Anterior cingulate cortex (tissue), 58 donors: ENCODE measurements at places on chromosomes 5 and 9.

DNA sequence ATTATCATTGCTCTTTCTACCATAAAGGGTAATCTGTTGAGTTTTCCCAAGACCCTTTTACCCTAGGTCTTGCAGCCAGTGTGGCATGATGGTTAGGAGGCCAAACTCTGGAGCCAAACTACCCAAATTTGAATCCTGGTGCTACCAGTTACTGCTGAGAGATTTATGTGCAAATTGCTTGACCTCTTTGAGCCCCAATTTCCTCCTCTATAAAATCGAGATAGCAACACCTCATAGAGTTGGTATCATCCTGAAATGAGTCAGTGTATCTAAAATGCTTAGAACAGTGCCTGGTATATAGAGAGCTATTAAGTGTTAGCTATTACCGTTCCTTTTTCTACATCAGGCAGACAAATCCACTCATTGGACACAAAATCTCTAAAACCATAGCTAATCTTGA, 43.0 kb downstream of the ACTBL2 start:
- DNase-seq = no peak

DNA sequence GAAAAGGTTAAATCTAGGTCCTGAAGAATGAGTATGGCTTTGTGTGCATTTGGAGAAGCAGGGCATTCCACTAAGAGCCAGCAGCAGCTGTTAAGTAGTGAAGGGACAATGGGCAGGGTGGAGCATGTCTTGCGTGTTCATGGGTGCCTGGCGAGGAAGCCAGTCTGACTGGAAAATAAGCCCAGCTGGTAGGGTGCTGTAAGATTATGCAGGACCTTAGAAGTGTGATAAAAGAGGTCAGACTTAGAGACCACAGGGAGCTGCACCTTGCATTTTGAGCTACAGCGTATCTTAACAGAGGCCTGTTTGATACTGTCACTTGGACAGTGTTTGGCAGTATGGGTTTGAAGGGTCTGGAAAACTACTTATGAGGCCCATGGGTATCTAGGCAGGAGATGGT, 131.7 kb upstream of the ELL2 start:
- no peak for DNase-seq

DNA sequence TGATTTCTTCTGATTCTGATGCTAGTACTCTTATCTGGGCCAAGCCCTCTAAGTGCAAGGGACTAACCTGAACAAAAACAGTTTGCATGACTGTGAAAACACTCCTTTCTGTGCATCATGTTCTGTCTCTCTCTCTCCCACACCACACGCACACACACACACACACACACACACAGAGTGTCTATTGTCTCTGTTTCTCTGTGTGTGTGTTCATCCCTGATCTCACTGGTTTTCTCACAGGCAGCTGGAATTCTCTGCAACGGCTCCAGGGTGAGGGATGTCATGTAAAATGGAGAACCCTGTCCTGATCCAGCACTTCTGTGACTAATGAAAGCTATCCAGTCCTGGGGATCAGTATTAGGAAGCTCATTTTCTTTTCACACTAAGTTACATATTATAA, 453.1 kb upstream of the RGMB start:
- DNase-seq = no peak

- no peak for DNase-seq
These were observed 115.1 kb downstream of the FEM1C start for GRCh38 chr5:115429345-115429940.

DNA sequence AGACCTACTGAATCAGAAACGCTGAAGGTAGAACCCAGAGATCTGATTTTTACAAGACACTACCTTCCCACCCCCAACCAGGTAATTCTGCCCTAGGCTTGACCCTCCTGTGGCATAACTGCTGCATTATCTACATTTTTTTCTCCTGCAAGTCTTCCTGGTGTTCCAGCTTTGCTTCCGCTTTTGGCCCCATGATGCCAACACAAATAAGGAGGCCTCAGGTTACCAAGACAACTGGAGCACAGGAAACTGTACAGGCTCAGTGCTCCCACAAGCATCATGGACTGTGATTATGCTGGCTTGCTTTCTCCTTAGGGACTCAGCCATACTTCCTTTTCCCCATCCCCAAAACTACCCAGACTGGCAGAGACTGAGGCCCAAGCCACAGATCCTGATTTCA, 6.6 kb upstream of the MSMP start:
- no peak for DNase-seq

GRCh38 chr5:12592228-12592627, 688.0 kb upstream of the CTNND2 start:
- no peak for DNase-seq

- no peak for DNase-seq
These were observed 136.4 kb downstream of the SEMA5A start for GRCh38 chr5:9409413-9409960.

DNA sequence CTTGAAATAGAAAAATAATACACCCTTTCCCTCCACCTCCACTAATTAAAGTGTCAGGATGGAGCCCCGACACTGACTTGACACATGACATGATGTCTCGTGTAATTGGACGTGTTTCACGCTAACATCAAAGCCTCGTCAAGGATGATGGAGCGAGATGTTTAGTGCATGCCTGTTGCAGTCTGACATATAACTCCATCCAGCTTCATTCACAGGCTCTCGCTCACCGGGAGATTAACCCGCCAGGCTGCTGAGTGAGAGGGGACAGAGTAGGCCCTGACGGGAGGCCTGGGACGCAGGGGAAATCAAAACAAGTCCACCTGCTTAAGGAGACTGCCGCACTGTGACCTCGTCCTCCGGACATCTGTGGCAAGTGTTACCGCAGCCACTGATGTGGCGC, 263.5 kb downstream of the SLIT3 start:
- no peak for DNase-seq

- DNase-seq = no peak
These were observed 152.8 kb upstream of the PAPPA start for GRCh38 chr9:116000748-116001329.

DNA sequence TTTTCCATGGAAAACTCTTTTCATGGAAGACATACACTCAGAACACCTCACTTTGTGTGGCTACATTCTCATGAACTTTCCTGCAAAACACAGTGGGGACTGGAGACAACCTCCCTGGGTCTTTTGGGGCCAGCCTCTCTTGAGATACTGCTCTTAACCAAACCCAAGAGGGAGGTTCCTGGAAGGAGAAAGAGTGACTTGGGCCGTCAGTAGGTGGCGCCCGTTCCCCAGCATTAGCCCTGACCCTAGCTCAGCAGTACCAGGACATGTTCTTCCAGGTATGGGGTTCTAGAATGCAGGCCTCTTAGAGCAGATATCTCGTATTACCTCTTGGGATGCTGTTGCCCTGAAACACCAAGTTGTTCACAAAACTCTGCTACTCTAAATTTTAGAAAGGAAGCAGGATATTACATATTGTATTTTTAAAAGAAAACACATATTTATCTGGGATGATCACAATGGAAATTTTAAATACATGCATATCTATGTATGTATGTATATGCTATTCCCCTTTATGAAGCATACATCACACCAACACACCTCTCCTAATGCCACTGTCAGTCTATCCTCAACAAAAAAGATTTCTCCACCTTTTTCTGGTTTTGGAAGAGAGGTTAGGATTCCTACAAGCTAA, 15.8 kb upstream of the GLIS3 start:
- DNase-seq = peak; percentile 59

DNA sequence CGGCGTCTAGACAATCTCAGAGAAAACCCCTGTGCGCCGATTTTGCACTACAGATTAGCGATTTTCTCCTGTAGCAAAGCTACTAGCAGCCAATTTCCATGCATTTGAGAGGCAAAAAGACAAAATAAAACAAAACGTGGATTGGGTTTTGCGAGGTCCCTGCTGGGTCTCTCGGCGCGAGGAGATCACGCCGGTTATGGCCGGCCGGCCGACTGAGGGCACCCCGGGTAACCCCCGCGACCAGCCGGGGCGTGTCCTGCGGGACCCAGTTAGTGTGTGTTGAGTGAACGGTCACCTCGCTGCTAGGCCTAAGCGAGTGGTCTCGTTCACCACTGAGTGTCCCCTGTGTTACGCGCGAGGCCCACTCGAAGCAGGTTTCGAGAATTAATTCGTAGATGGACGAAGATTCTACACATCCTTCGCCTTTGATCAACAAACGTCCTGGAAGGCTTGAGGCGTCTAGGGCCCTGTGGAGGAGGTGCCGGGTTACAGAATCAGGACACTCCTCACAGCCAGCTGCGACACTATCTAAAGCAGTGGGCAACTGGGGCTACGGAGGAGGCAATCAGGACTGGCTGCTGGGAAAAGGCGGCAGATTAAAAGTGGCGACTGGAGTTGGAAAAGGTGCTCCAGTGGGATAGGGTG, 764 bp upstream of the VDAC1 start:
- no peak for DNase-seq

GRCh38 chr9:133132174-133132573, 11.1 kb upstream of the RALGDS start:
- no peak for DNase-seq

GRCh38 chr5:163578652-163579051, 73.2 kb downstream of the MAT2B start:
- no peak for DNase-seq

- peak; percentile 22 for DNase-seq
These were observed 9.3 kb downstream of the STKLD1 start for GRCh38 chr9:133385452-133385851.

GRCh38 chr9:11233696-11234095, 620.9 kb upstream of the PTPRD start:
- DNase-seq = no peak

- DNase-seq = no peak
These were observed 348.5 kb downstream of the MED10 start for GRCh38 chr5:6029811-6030271.

DNA sequence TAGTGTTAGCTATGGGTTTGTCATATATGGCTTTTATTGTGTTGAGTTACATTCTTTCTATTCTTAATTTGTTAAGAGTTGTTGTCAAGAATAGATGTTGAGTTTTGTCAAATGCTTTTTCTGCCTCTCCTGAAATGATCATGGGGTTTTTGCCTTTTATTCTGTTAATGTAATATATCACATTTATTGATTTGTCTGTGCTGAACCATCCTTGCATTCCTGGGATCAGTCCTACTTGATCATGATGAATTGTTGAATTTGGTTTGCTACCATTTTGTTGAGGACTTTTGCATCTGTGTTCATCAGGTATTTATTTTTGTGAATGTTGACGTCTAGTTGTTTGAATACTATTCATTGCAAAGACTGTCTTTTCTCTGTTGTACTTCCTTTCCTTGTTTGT, 23.9 kb downstream of the RIC1 start:
- DNase-seq = no peak

GRCh38 chr5:111950660-111951059, 193.7 kb upstream of the NREP start:
- no peak for DNase-seq

DNA sequence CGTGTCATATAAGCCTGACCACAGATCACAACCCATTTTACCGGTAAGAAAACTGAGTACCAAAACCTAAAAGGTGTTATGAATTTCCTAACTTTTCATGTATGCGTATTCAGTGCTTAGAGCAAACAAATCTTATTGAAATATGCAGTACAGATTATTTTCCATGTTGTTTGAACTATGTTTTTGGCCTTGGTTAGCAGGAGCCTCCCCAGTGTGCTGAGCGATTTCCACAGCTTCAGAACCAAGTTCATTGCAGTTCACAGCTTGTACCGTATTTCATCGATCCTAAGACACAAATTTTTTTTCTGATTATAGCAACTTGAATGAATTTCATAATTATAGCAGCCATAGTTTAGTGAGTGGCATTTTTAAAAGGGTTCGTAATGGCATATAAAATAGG, 13.7 kb downstream of the ADAMTSL1 start:
- DNase-seq = no peak

DNA sequence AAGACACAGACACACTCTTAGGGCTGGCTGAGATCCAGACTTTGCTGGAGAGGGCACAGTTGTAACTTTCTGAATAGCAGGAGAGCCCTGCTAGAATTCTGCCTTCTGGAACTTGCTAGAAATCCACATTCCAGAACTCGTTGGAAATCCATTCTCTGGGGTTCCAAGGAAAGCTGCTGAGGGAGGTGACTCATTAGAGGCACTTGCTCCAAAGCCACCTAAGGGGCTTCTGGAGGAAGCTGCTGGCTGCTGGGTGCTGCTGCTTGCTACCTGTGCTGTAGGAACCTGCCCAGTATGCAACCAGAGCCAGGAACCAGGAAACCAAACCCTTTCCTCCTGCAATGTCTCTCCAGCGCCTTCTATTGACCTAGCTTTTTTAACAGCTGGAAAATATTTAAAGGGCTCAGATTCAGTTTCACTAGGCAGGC, 4.1 kb upstream of the TLE4 start:
- no peak for DNase-seq

DNA sequence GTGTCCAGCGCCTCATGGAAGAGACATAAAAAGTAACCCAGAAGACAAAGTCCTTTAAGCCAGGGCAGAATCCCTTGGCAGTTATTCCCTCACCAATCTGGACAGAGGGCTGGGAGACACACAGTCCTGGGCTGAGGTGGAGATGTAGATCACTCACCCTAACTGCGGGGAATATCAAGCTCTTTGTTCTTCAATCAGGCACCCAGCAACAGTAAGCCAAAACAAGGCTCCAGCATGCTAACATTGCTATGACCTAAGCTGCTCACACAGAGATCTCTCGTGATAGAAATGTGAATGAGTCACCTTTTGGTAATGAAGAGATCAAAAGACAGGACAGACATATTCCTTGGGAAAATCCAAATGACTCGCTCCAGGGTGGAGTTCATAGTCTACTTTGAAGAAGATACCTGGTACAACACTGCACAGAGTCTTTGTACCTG, 101.3 kb downstream of the FBN2 start:
- DNase-seq = no peak

GRCh38 chr5:87836696-87837095, 424.0 kb upstream of the CCNH start:
- DNase-seq = no peak

GRCh38 chr5:94153736-94154450, 412.5 kb upstream of the POU5F2 start:
- no peak for DNase-seq

- DNase-seq = no peak
These were observed 11.2 kb upstream of the RPS14 start for GRCh38 chr5:150460781-150461180.

- DNase-seq = no peak
These were observed 95.5 kb upstream of the TAF11L2 start for GRCh38 chr5:17402289-17403121.

GRCh38 chr9:129121483-129121882, 10.3 kb downstream of the PTPA start:
- peak; percentile 58 for DNase-seq

DNA sequence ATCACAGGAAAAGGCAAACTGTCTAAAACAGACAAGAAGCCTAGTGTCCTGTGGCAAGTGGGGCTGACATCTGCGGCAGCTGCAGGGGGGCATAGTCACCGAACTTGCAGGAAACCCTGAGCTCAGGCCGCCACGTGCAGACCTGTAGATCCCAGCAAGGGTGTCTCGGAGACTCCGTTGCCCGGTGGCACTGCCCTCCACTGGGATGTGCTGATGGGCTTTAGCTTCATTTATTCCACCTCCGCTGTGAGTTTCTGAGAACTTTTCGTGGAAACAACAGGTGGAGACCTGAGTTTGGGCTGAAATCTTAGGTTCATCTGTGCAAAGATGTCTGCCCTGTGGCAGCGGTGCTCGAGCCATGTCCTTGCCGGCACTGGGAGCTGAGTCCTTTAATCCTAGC, 22.1 kb downstream of the CEP72 start:
- DNase-seq = no peak
